ENCODE measurements at places on chromosomes 2 and 18. TPM values are rescaled to one million over a fixed set of nuclear protein-coding genes. Genes with fewer than 3 reads are reported as not detected.

DNA sequence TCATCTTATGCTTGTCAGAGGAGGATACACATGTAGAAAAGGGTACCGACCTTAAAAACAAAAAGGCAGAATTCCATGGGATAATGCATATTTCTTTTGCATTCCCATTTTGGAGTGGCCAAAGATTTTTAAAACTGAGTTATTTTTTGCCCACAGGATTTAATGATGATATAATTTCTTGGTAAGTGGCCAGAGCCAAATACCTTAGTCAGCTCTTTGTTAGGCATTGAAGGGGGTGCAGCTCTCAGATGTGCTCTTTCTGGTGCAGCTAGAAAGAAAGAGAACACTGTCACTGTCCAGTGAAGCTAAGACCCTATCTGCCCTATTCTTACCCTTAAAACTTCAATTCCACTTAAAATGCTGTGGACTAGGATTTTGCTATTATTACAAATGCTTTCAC is 10.8 kb downstream of the COQ10B start:
- DNase-seq, result no peak

GRCh38 chr2:45669032-45669486 is 17.6 kb downstream of the PRKCE start:
- no peak for DNase-seq

- DNase-seq, result no peak
Observed at GRCh38 chr2:11009891-11010290, 98.2 kb downstream of the KCNF1 start.

The CRYGD gene
- total RNA-seq, result 5.5 TPM

The NEURL3 gene
- total RNA-seq, result 0.10 TPM
